ENCODE measurements at places on chromosomes 3 and 15. TPM values are rescaled to one million over a fixed set of nuclear protein-coding genes. Genes with fewer than 3 reads are reported as not detected.
A peak's percentile ranks its signal among the peaks of the same experiment; 100 is the strongest.

The CKMT1A gene
- 3.1 TPM for polyA plus RNA-seq

The SPG21 gene
- polyA plus RNA-seq, result 106 TPM

The SAMD7 gene
- not detected for polyA plus RNA-seq

The ERC2 gene
- 3.3 TPM for polyA plus RNA-seq

The ASB14 gene
- polyA plus RNA-seq, result 0.47 TPM

The FAM43A gene
- polyA plus RNA-seq, result 6.5 TPM

The CADPS gene
- polyA plus RNA-seq, result 2.6 TPM

The CAMKV gene
- polyA plus RNA-seq, result 0.14 TPM

- no peak for DNase-seq
Observed at GRCh38 chr3:3618623-3619022, 180.6 kb upstream of the LRRN1 start.

DNA sequence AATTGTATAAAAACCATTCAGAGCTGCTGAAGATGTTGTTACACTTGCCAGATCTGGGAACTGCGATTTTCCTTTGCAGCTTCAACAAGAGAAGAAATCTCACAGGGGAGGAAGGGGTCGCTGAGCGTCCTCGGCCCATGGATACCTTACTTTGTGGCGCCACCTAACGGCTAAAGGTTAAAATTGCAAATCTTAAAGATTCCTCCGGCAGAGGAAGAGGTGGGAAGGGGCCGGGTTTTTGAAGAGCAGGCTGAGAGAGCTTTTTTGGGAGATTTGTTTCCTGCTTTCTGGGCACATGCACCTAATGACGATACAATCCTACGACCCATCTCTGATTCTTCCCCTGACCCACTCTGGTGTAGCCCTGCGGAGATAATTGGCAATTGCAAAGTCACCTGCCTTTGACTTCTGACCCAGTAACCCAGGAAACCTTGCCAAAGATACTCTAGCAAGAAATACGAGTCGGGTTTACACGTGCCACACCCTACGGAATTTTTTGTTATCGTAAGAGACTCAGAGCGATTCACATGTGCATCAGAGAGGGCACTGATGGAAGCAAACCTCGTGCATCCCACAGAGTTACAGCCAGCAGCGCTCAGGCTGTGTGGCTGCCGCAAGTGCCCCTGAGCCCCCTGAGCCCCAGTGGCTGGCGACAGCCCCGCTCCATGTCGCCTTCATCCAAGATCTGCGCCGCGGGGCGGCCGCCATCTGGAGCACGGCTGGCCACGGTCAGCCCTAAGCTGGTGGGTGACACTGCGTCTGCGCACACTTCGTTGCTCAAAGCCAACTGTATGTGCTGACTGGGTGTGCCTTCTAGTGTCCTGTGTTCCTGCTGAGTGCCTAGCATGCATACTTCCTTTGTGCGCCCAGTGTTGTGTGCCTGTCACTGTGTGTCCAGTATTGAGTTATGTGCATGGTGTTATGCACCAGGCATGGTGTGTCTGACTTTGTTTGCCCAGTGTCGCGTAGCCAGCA is 55.2 kb upstream of the CHRNA7 start:
- DNase-seq, result peak; percentile 49

- no peak for DNase-seq
Observed at GRCh38 chr3:172808969-172809546, 58.5 kb downstream of the ECT2 start.

GRCh38 chr3:89145995-89146394 is 38.6 kb downstream of the EPHA3 start:
- DNase-seq, result no peak

DNA sequence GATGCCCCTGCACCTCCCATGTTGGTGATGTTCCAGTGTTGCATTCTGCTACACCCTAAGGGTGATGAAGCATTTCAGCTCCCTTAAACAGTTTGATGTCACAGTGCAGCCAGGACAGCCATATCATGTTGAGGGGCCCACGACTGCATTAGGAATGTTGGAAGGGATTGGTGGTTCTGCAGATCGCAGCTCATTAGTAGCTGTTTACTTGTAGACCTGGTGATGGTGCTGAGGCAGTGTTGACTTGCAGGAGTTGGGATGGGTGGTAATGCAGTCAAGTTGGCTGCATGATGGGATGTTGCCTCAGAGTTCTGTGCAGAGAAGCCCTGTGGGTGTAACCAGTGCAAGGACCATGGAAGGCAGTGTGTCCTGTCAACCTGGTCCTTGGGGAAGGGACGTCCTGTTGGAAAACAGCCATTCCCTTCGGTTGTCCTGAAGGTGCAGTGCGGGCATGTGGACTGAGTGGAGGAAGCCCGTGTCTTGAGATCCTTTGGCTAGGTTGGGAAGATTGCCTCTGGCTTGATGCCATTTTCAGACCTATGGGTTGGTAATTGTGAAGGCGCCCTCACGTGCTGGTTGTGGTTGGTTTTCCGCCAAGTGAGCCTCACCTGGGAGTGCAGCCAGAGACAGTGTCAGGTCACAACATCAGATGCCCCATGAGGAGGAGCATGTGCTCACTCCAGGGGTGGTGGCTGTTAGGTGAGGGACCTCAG is 100.7 kb downstream of the SNRPN start:
- DNase-seq, result no peak

GRCh38 chr3:161851941-161852566 is 355.4 kb downstream of the OTOL1 start:
- no peak for DNase-seq

- DNase-seq, result no peak
Observed at GRCh38 chr3:106176734-106177133, 307.9 kb upstream of the CBLB start.

- DNase-seq, result no peak
Observed at GRCh38 chr3:160154033-160154432, 71.2 kb upstream of the C3orf80 start.

DNA sequence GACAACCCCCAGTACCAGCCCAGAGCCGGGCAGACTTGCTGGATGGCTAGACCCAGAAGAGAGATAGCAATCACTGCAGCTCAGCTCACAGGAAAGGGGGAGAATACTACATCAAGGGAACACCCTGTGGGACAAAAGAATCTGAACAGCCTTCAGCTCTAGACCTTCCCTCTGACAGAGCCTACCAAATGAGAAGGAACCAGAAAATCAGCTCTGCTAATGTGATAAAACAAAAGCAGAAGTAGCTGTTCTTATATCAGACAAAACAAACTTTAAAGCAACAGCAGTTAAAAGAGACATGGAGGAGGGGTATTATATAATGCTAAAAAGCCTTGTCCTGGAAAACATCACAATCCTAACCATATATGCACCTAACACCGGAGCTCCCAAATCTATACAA is 283.3 kb downstream of the KLF13 start:
- no peak for DNase-seq

GRCh38 chr15:85094685-85095084 is 113.0 kb downstream of the PDE8A start:
- no peak for DNase-seq
